ENCODE measurements at places on chromosomes 3 and 15.

- DNase-seq, result peak; percentile 71
Measured at GRCh38 chr15:48481802-48482201, 150.6 kb downstream of the DUT start.

DNA sequence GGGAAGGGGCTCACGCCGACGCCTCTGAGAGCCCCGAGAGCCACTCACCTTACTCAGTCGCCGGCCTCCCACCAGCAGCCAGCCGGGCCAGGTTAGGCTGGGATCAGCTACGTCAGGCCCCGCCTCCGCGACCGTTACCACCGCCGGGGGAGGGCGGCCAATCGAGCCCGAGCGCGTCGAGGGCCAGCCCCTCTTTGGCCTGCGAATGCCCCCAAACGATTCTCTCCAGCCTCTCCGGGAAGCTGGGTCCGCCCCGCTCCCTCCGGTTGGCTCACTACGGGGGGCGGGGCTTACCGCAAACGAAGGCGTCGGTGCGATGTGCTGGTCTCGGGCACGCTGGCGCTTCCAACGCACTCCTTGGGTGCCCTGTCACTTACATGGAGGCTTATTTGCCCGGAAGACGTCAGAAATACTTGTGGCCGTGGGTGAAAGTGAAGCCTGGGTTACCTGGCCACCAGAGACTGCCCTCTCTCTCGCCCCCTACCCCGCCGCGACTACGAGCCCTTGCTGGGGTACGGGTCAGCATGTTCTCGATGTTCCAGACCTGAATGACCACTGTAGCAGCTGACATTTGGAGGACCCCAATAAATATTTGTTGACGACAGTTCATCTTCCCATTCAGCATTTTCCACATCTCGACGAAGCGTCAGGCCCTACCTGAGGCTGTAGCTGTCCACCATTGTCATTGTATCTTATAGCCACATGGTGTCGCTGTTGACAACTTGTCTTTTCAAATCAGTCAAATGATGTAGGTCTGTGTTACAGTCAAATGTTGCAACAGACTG lies at the start of gene CEP70:
TSS of gene CEP70 (minus strand) at position 111 of the 785 bp plus-strand sequence. CDS start 21,333 bp downstream, outside the sequence.
- DNase-seq, result peak; percentile 95

- peak; percentile 12 for DNase-seq
Measured at GRCh38 chr3:55935241-55935640, 448.1 kb upstream of the WNT5A start.

DNA sequence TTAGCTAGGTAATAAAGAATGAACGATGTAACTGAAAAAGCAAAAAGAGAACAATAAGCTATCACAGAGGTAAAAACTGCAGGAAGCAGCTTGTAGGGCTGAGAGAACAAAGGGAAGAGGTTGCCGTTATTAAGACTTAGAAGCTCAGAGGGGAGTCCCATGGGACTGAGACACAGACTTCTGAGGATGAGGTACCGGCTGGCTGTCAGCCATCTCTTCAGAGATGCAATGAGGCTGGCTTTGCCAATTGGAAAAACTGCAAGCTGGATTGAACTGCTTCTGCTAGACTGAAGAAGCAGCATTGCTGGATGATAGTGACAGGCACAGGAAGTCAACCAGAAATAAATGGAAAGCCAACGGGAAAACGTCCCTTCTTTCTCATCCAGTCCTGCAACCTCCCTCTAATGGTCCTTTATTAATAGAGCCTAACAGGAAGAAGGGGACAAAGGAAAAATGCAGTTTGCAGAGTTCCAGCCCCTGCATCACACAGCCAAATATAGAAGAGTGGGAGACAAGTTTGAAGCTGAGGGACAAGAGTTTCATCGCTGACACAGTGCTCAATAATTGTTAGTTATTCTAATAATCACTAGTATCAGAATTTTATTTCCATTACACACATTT lies 21.1 kb upstream of the KLHL6 start:
- peak; percentile 37 for DNase-seq

DNA sequence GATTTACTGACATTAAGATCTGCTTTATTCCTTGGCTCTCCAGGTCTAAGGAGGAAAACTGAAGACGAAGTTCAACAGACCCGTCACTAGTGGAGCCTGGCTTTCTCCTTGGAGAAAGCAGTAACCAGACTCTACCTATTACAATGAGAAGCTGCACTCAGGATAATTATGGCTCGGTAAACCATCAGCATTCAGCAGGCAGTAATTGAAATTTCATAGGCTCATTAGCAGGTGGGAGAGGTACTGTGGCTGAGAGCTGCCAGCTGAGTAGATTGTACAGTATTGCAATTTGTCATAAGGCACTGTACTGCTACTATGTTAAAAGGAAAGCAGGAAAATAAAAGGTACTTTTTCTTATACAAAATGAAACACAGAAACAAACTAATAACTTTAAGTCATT lies 51.2 kb downstream of the CHAC1 start:
- no peak for DNase-seq

DNA sequence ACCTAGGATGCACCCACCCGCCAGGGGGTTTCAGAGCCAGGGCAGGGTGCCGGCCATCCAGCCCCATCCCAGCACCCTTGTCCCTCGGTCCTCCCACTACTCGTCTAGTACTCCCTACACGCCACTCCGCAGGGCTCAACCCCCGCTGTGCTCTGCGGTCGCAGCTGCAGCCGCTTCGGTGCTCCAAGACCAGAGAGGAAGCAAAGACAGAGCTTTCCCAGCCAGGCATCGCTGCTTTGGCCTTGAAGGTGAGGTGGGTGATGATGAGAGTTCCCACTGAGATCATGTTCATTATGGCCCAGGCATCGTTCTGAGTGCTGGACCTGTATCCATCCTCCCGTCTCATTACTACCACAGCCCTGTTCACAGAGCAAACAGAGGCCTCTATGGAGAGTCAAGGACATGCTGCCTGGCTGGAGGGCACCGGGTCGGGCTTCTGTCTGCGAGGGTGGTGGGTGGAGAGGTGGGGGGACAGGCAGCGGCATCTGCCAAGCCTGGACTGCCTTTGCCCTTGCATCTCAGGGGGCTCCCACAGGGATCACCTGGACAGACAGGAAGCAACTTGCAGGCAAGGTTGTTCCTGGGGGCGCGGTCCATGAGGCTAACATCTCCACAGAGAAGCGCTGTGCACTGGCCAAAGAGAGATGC lies 66.9 kb downstream of the KLF13 start:
- DNase-seq, result peak; percentile 35

GRCh38 chr3:134543113-134543512 lies 57.3 kb downstream of the CEP63 start:
- no peak for DNase-seq

DNA sequence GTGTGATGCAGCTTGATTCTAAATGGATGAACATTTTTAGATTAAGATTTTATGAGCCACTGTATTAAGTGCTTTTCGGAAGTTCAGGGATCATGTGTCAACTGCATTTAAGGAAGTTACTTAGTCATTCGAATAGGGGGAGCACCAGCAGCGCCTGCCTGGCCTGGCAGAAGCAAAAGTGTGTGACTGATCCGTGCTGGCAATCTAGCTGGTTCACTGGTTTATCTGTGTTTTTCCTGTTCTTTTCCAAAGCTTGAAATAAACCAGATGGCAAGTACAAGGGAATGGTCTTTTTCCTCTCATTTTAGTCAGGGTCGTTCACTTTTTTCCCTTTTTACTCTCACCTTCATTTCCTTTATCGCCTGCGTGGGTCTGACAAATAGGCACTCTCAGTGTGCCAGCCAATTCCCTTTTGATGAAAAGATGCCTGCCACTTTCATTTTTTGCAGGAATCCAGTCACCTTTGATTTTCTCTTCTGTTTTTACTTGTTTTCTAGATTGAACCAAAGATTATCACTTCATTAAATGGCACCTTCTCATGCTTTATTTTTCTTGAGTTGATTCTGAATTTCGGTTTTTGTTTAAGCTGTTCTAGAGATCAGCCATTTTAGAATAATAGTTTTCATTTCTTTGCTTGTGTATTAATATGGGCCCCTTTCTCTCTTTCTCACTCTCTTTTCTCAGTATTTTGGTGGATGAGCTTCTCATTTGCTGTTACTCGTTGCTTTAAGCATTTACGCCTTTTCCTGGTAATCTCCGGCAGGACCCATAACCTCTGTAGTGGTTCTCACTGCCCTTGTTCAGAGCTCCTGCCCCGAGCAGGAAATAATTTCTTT lies 2.8 kb downstream of the ABHD2 start:
- DNase-seq, result peak; percentile 79

DNA sequence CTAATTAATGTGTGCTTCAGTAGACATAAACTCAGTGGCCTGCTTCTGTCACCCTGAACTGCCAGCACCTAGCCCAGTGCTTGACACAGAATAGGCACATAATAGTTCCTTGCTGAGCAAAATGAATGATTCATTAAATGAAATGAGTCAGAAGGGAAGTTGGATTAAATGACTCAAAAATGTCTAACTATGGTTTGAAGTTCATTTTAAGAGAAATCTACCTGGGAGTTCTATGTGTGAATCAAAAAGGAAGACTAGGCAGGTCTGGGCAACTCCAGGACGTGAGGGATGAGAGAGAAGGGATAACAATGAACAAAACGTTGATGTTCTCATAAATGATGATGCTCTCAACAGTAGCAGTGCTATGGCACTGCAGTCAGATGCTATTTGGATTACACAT lies 175.0 kb downstream of the CFAP20DC start:
- DNase-seq, result peak; percentile 50

DNA sequence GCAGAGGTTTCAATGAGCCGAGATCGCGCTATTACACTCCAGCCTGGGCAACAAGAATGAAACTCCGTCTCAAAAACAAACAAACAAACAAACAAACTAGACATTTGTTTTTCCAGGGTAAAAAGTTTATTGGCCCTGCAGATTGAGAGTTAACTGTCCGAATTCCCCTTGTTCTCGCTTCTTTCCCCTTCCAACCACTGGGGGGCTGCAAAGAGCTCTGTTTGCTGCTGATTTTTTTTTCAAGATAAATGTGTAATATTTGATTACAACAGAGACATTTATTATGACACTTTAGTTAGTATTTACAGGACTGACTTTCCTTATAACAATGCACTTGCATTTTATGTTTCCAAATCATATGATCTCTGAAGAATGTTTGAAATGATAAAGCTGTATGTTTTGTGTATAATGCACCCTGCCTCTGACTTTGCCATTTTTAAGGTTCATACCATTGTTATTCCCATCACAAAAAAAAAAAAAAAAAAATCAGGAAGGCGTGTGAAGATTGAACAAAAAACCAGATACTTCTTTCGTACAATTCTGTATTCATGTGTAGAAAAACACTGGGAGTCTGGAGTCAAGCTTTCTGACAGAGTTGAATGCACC lies 2.8 kb downstream of the CLSTN2 start:
- peak; percentile 47 for DNase-seq

GRCh38 chr3:159149633-159150032 lies 347.8 kb downstream of the MFSD1 start:
- DNase-seq, result no peak

GRCh38 chr3:155730843-155731242 lies 14.0 kb downstream of the PLCH1 start:
- no peak for DNase-seq

- DNase-seq, result peak; percentile 49
Measured at GRCh38 chr15:64842986-64843561, 1.4 kb downstream of the PLEKHO2 start.

DNA sequence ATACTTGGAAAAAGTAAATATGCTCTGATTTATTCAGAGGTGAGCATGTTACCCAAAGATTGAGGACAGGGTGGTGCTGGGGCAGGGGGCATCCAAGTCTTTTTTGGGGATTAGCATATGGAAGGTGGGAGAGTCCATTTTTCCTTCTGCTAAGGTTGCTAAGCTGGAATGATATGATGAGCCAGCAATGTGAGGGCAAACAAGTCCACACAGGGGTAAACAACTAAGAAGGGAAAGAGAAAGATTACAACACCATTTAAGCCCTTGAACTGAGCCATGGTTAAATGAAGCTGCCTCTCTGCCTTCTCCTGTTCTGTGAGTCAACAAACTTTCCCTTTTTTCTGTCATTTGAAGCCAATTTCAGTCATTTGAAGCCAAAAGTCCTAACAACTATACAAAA lies 89.0 kb downstream of the RPL22L1 start:
- DNase-seq, result no peak

DNA sequence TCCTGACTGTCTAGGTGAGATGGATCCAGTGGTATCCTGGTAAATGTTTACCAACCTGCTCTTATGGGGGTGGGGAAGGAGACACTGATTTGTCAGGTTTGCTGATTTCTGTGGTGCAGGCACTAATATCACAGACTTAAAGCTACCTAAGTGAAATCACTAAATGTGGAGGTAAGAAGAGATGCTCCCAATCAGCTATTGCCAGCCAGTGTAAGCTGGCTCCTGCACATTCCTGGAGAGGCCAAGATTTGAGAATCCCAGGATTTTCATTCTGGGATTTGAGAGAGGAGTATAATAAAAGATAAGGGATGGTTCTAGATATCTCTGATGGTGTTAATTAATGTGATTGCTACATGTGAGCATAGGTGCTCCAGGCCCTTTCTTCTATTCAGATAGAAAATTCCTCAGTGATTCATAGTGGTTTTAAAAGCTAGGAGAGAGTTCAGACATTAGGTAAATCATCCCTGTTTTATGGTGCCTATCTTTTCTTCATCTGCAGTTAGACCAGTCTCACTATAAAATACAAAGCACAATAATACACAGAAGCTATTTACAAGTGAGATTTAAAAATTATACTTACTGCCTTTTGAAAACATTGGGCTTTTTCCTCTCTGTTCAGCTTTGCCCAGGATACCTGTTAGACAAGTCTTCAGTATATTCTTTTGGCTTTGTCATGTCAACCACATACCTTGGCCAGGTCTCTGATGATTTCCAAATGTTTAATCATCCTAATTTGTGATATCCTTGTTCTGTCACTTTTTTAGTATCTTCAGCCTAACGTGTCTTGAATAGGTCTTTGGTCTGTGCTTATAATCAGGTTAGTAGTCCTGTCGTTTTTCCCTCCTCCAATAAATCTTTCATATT lies 90.9 kb downstream of the MBNL1 start:
- no peak for DNase-seq

GRCh38 chr3:56802378-56802745 lies 613 bp upstream of the ARHGEF3 start:
- no peak for DNase-seq

DNA sequence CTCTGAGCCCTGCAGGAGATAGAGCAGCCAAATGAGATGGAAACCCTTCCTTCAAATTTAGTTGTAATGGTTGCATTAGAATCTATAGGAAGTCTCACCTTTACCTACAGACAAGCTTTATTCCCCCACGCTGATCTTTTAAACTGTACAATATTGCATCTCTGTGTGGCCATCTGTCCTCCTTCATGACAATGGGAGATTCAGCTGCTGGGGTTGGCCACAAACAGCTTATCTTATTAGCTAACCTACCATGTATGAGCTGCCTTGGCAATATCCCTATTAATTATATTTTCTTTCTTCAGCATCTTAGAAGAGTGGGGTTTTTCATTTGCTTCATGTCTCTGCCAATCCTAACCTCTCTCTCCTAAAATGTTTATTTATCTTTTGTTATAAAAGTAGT lies 238.7 kb upstream of the NR2E3 start:
- DNase-seq, result no peak

DNA sequence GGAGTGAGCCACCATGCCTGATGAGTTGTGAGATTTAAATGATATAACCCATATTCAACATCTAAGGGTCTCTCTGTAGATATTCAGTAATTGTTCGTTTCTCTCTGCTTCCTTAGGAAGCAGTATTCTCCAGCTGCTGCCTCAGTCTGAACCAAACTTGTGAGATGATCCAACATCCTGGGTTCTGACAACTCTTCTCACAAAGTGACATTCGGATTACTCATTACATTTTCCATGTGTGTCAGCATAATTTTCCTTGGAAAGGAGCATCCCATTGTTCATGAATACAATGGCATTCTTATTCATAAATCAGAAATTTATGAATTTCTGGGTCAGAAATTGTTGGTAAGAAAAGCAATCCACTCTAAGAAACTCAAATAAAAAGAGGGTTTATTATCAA lies 15.0 kb upstream of the SEC22A start:
- no peak for DNase-seq

GRCh38 chr3:10762611-10763247 lies 53.3 kb upstream of the SLC6A11 start:
- DNase-seq, result no peak

- DNase-seq, result peak; percentile 29
Measured at GRCh38 chr15:74227968-74228722, 8.0 kb upstream of the CCDC33 start.
